ENCODE measurements at places on chromosomes 4 and X.

- DNase-seq, result no peak
Observed at GRCh38 chr4:188220006-188220405, 80.8 kb downstream of the TRIML1 start.

DNA sequence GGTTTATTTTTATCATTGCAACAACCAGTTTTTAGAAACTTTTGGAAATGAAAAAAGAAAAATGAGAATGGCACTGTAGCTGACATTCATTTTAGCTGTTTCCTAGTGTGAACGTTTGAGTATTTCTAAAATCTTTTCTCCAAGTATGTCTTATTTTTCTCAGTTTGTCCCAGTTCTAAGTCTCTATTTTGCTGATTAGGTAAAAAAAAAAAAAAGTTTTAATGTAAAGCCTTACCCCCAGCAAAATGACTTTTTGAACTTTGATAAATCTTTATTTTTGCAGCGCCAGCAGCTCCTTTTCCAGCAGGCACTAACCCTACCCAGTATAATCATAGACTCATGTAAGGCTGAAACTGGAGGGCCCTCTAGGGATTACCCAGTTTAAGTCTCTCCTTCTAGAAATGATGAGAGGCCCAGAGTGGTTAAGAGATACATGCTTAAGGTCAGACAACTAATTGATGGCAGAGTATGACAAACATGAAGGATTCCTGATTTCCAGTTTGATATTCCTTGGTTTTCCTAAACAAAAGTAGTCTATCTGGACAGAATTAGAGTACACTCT, 84.3 kb upstream of the SLC4A4 start:
- DNase-seq, result no peak

DNA sequence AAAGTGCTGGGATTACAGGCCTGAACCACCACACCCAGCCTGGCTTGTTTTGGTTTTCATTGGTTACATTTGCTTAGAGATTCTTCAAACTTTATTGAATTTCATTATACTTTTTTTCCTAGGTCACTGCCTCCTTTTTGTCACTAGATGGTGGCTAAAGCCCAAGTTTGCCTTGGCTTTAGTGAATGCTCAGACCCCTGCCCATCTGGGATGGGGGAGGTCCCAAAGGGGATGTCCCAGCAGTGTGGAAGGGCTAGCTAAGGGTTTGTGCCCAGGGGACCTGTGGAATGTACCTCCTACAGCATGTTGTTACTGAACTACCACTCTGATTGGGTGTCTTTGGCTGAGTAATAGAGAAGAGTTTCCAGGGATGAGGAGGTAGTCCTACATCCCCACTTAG, 58.4 kb downstream of the CEP135 start:
- DNase-seq, result no peak

DNA sequence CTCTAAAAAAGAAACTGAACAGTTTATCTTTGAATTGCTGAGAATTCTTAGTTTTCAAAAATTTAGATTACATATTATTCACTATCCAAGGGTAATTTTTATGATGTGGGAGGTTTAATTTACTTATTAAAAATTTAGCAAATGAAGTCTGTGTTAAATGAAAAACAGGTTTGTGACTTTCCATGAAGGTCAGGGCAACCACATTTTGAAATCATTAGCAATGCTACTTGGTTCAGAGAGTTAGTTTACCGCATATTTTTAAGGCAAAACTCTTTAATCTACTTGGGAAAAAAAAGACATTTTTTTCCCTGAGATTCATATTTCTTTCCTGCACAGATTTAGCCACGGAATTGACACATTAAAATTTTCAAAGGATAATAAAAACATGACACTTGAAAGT, 37.3 kb upstream of the PRSS12 start:
- DNase-seq, result no peak

DNA sequence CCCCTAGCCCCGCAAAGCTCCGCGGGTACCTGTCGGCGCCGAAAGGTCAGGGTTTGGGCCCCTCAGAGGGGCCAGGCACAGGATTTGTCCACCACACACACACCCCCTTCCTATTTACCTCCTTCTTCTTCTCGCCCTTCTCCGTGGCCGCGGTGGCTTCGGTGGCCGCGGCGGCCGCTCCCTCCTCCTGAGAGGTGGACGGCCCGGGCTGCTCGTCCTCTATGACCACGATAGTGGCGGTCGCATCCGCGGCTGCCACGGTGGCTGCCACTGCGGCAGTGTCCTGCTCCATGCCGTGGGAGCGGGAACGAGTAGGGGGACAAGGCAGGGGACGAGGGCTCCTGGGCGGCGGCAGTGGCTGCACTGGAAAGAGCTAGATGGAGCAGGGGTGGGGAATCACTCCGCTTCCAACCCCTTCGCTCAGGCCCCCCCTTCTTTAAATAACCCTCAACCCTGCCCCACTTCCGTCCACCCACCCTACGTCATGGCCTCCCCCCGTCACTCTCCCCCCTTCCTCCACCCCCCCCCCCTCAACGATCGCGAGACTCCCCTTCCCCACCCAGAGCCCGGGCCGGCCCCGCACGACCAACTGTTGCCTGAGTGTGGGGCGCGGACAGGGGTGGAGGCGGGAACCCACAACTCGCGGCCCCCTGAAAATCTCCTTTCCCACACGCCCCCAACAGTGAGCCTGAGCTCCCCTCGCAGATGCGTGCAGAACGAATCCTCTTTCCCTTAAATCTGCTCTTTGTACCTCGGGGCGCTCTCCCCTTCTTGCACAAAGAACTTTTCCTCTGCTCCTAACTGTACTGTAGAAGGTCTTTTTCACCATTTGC, at the start of gene SMARCA1:
Gene SMARCA1, minus strand, starts transcription at position 412 of the 833 bp plus-strand sequence. Its CDS starts 120 bp downstream, at position 292.
- DNase-seq, result no peak

GRCh38 chrX:153510383-153510782, 7.1 kb upstream of the ATP2B3 start:
- no peak for DNase-seq

Data from central memory CD4-positive, alpha-beta T cell (primary cell).